ENCODE measurements at places on chromosomes 12 and 14.

GRCh38 chr12:81167694-81168093 lies 89.8 kb downstream of the ACSS3 start:
- peak; percentile 52 for DNase-seq

- no peak for DNase-seq
Observed at GRCh38 chr14:31307618-31308017, 100.0 kb upstream of the HECTD1 start.

GRCh38 chr12:21941506-21942376 lies 515 bp upstream of the ABCC9 start:
- DNase-seq = peak; percentile 56

GRCh38 chr12:38544330-38545066 lies 227.9 kb downstream of the ALG10B start:
- DNase-seq = no peak

- no peak for DNase-seq
Observed at GRCh38 chr12:48954841-48955501, 2.3 kb downstream of the ARF3 start.

GRCh38 chr14:33150666-33151428 lies 212.2 kb downstream of the NPAS3 start:
- no peak for DNase-seq

DNA sequence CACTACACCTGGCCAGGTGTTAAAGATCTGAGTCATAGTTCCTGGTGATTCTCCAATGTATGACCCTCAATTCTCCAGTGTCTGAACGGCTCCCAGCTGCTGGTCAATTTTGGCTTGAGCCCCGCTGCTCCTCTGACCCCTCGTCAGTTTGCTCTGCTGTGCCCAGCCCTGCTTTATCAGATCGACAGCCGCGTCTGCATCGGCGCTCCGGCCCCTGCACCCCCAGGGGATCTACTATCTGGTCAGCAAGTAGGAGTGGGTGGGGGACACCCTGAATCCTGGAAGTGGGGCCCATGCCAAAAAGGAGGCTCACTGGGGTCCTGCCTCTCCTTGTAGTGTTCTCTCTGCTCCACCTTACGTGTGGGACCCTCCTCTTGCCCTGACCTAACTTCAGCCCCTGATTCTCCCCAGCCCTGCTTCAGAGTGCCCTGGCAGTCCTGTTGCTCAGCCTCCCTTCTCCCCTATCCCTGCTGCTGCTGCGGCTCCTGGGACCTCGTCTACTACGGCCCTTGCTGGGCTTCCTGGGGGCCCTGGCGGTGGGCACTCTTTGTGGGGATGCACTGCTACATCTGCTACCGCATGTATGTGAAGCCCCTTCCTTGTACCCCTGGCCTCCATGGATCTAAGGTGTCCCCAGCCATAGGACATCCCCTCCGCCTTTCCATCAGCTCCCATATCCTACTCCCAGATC lies 5.0 kb downstream of the SLC39A5 start:
- DNase-seq = no peak

DNA sequence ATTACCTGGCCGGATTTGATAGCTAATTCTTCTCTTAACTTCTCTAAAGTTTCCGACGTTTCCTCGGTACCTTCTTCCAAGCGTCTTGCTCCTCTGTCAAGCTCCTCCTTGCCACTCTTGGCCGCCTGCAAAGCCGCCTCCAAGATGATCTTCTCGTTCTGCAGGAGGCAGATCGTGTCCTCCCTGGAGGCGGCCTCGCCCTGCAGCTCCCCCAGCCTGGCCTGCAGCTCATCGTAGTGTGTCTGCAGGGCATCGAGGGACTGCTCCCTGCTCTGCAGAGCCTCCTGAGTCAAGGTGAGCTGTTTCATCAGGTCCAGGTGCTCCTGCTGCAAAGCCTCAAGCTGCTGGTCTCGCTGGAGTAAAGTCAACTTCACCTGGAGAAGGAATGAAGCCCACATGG lies 32.8 kb downstream of the GOLGA3 start:
- DNase-seq = no peak

GRCh38 chr12:25194214-25194613 lies 746 bp downstream of the DNAI7 start:
- DNase-seq = no peak

DNA sequence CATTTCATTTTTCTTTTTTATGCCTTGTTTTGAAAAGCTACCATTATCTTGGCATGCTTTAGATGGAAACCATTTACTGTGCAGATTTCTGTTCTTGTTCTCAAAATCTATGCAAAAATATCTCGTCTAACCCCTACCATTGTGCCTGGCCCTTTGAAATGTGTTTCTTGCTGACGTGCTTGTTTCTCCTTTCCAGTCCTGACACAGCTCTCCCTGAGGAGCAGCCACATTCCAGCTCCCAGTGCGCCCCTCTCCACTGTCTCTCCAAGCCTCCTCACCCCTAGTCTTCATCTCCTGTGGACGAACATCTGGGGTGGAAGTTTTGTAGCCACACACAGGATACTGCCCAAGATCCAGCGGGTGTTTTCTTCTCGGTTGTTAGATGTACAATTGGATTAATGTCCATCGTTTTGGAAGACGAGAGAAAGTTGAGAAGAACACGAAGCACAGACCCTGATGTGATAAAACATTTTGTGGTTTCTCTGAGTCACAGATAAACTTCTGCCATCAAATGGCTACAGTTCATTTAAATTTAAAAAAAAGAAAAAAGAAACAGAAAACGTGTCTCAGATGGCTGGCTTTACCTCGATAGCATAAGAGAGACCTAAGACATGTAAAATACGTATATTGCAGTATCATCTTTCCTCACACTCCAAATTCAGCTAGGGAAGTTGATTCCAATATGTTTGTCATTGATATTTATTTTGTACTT lies 21.9 kb upstream of the FGD4 start:
- no peak for DNase-seq

- DNase-seq = peak; percentile 46
Observed at GRCh38 chr12:119578112-119578511, 15.5 kb upstream of the TMEM233 start.

GRCh38 chr14:32657081-32657480 lies 281.6 kb upstream of the NPAS3 start:
- peak; percentile 63 for DNase-seq

DNA sequence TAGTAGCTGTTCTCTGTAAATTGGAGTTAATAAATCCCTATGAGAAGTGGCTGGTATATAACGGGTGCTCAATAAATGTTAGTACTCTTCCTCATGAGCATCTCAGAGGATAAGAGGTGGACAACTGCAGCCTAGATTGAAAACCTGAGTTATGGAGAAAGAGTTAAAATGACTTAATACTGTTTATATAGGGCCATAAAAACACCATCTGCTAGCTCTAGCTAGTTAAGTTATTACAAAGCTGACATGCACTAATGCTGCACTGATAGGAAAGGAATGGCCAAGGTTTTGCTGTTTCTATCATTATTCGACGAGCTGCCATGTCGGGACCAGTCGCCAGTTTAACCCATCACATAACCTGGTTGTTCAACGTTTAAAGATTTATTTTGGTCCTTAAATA lies 72.0 kb upstream of the SEL1L start:
- DNase-seq = no peak

DNA sequence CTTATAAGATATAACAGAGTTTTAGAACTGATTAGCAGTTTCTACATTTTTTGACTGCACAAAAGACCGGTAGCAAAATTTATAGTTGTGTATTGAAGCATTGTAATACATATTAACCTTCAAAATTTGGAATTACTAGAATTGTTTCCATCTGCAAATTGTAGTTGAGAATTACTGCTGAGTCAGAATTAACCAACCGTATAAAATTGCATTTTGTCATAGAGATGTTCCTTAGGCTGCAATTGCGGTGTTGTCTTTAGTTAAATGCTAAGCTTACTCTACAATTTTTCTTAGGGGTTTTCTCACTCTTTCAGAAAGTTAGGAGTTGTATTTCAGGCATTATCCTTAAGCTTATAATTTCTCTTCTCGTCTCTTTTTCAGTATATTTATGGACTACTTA lies 132.2 kb downstream of the PLEKHA5 start:
- no peak for DNase-seq

DNA sequence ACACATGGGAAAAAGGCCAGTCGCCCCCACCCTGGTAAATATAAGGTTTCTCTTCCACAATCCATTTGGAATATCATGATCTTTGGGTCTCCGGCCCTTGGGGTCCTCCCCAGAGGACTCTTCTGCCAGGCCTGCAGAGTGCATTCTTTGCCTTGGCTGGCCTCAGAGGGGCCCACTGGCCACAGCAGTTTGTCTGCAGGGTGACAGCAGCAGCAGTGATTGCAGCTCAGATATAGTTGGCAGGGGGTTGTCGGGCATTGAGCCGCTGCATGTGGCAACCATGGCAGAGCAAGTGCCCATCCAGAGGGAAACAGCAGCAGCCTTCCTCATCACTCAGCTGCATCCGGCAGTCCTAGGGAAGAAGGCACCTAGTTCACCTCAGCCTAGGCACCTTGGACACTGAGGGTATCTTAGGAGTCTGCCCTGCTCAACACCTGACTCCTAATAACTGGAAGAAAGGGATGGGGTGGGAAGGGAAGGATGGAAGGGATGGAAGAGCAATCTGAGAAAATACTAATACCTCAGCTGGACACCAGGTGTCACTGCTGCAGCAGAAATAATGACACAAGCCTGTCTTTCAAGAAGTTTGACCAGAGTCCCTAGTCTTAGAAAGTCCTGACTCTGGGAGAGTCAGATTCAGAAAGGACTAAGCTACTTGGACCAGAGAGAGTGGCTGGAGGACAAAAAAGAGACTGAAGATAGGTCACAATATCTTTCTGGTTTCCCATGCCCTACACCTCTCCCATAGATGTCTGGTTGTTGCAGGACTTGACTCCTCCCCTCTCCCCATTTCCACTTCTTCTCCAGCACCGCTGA lies 8.9 kb downstream of the AJUBA start:
- peak; percentile 78 for DNase-seq

DNA sequence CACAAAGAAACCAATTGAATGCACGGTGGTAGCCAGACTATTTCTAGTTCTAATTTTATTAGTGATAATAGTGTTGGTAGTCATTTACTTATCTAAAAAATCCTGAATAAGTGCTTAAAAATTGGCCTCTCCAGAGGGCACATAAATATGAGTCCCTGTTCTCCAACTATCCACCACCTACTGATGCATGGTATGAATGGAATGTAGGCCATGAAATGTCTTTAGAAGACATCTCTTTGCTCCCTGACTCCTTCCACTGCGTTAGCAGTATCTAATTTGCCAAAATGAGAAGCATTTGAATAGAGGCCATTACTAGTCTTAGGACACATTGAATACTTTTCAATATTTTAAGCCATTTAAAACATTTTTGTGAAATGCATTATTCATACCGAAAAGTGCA lies 261.7 kb downstream of the LRFN5 start:
- DNase-seq = no peak

GRCh38 chr14:30621354-30621939 lies 672 bp upstream of the SCFD1 start:
- peak; percentile 51 for DNase-seq

- DNase-seq = no peak
Observed at GRCh38 chr14:61567838-61568571, 127.3 kb upstream of the HIF1A start.

DNA sequence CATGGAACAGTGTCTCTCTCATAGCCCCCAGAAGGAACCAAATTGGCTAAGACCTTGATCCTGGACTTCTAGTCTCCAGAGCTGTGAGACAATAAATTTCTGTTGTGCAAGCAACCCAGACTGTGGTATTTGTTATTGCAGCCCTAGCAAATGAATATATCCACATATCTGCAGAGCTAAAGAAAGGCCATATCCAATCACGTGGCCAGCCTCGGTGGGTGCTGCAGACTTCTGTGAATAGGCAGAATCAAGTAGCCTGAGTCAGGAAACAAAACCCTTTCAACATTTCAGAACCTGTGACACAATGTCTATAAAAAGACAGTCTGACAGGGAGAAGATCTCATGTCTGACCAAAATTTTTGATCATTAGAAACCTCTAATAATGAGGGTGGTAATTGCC lies 71.0 kb upstream of the CPM start:
- no peak for DNase-seq

- no peak for DNase-seq
Observed at GRCh38 chr14:67141146-67141900, 47.9 kb upstream of the GARIN2 start.

GRCh38 chr14:57388067-57388466 lies 2.3 kb upstream of the NAA30 start:
- no peak for DNase-seq

DNA sequence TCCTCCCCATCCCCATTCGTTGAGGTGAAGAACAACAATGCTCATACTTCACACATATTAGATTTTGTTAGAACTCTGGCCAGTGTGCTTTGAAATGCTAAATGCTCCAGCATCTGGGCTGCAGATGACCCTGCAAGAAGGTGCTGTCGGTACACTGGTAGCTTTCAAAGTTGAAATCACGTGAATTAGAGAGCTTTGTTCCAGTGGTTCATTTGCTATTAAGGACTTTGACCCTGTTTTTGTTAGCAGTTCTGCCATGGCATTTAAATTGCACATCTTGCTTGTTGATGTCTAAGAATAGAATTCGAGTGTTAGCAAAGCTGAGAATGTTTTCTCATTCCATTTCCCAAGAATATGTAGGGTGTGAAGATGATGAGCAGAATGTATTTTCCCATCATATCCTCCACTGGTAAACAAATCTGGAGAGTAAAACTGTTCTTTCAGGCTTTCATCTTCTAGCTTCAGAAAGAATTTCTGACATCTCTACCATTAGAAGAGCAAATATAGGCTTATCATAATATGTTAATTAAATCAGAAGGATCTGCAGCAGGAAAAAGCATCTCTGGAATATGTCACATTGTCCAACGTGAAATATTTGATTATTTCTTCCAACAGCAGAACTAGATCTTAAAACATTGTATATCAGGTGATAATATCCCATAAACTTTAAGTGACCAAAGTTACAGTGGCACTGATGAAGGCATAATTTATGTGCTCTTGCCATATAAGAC lies 98.8 kb upstream of the PDE3A start:
- DNase-seq = no peak

- peak; percentile 4 for DNase-seq
Observed at GRCh38 chr14:106831322-106831720, 1304.9 kb downstream of the TMEM121 start.

- DNase-seq = peak; percentile 58
Observed at GRCh38 chr14:90319634-90320541, 11.9 kb downstream of the NRDE2 start.

DNA sequence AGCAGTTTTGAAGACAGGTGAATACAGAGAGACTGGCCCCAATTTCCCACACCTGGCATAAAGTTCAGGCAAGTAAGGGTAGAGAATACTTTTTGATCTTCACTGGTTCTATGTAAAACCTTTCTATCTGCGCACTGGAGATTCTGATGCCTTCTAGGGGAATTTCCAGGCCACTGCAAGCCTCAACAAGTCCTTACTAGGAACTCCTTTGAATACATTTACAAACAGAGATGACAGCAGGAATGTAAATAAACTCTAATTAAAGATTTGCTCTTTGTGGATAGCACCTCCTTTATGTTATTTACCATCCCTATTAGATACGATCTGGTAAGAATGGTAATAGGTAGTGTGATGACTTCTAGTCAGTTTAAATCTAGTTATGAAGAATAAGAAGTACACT lies 69.2 kb downstream of the NTN4 start:
- DNase-seq = peak; percentile 25

DNA sequence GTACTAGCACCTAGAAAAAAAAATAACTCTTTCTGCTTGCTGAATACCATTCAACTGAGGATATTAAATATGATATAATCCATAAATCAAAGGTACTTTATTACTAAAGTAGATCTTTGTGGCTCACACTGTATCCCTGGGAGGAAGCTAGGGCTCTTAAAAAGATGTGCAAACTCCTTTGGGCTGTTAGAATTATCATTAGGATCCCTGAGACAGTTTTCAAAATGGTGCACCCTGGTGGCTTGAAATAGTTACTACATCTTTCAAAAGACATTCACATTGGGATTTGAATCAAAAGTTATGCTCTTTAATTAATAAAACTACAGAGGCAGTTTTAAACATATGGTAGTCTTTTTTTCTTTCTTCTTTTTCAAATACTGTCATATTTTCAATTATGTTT lies 228.5 kb upstream of the G2E3 start:
- peak; percentile 3 for DNase-seq
